RWPE1 (cell line): ENCODE measurements at places on chromosomes 13 and 19.

- no peak for DNase-seq
These were observed 81.0 kb downstream of the CCNA1 start for GRCh38 chr13:36513266-36513665.

- peak; percentile 30 for DNase-seq
These were observed 1.4 kb downstream of the LIG4 start for GRCh38 chr13:108213946-108214345.

DNA sequence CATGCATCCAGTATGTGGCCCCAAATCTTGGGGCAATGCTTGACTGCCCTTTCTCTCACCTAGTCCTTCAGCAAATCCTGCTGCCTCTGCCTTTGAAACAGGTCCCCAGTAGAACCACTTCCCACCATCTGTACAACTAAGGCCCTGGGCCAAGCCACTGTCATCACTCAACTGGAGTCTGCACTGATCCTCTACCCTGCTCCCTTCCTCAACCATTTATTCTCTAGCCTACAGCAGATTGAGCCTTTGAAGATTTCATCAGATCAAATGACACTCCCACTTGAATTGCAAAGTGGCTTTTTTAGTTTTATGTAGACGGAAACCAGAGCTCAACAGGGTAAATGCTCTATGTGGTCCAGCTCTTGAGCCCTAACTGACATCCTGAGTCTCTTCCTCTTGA is 43.5 kb downstream of the ATP8A2 start:
- DNase-seq, result no peak

GRCh38 chr19:13212759-13213330 is 62.6 kb downstream of the IER2 start:
- DNase-seq, result peak; percentile 61

DNA sequence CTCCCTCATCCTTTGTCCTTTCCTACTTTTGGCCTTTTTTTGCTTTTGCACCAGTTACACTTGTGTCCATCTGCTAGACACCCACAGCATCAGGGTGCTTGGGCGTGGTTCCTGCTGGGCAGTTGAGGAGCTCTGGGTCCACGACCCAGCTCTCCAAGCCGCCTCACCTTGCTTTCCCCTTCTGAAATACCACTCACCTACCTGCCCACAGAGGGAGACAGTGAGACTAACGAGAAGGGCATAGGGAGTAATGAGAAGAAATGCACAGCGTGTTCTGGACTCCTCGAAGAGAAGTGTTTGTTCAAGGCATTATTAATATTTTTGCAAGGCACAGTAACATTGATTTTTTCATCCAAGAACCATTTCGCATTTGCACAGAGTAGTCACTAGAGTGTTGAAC is 92.9 kb downstream of the DNAJC15 start:
- no peak for DNase-seq

GRCh38 chr13:101139081-101139480 is 277.2 kb downstream of the NALCN start:
- DNase-seq, result peak; percentile 2

DNA sequence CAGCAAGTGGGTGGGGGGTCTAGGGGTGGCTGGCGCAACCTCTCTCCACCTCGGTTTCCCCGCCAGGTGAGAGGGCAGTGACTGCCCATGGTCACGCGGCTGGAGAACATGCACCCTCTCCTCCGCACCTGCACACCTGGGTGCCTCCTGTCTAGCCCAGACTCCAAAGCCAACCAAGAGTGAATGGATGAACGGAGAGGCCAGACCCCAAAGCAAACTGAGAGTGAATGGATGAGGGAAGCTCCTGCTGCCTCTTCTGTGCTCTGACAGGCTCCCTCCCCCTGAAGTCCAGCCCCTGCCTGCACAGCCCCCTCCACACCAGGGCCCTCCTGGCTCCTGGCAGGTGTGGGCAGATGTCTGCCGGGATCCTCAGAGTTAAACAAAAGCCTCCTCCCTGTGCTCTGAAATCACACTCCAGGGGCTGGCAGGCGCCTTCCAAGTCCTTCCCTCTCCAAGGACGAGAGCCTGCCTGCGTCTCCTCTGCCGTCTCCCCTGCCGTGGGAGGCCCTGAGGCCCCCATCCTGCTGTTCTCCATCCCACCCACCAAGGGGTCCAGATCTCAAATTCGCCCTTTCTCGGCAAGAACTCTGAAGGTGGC is 2.2 kb downstream of the SBNO2 start:
- DNase-seq, result no peak

DNA sequence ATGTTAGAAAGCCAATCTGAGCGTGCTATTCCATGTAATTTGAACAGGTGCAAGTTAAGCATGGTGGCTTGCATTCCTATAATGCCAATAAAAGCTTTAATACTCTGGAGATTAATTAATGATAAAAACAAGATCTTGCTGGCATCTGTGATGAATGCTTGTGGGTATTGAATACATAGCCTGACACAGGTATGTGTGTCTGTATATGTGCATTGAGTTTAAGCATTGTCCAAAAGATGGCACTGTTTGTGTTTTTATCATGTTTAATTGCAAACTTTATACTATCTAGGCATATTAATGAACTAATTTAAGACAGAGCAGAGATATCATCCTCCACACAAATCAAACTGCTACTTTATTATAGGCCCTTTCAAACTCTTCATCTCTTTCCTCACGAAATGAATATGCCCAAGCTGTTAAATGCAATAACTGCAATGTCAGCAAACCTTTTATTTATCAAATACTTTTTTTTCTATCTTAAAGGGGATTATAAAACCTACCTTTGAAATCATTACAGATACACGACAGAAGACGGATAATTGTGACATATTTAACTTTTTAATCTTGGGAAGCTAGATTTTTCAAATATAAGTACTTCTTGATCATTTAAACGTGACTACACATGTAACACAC is 86.5 kb downstream of the TNFSF11 start:
- peak; percentile 10 for DNase-seq

DNA sequence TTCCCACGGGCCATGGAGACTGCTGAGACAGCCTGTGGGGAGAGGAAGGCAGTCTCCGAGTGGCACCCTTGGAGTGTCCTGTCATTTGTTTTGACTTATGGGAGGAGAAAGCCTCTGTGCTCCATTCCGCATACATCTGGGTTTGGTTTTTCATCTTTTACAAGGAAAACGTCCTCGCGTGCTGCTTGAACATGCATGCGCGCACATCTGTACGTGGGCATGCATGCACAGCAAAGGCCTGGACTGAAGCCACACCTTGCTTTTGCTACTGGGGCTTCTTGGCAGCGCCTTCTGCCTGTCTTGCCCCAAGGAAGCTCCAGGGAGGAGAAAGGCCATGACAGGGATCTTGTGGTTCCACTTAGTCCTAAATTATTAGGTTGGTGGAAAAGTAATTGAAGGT is 44.0 kb downstream of the SUGP2 start:
- no peak for DNase-seq

GRCh38 chr13:69956349-69956748 is 151.3 kb upstream of the ATXN8OS start:
- no peak for DNase-seq

GRCh38 chr19:32540621-32541020 is 40.4 kb upstream of the PDCD5 start:
- DNase-seq, result no peak

DNA sequence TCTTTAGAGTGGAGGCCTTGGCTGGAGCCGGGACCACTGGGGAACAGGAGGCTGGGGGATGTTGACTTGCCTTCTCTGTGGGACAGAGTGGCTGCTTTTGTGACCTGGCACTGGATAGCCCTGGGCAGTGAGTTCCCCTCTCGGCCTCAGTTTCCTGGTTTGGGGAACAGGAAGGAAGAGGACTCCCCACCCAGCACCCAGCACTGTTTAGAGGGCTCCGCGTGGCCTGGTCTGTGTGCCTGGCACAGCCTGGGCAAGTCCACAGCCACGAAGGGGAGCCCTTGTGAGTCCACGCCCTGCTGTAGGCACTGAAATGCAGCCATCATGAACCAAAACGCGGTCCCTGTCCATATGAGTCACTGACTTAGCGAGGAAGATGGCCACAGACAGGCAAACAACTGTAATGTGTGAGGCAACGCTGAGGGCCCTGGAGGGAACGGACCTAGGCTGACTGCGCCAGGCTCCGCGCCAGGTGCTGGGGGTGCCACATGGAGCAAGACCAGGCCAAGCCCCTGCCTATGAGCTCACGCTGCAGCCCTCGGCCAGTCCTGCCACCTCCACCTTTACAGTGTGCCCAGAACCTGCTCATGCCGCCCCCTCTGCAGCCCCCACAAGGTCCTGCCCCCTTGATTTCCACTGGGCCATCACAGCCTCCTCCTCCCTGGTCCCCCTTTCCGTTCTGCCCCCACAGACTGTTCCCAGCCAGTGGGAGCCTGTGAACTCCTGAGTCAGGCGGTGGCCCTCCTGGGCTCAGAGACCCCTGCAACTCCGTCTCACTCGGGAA is 35.5 kb downstream of the PAK4 start:
- DNase-seq, result peak; percentile 42

DNA sequence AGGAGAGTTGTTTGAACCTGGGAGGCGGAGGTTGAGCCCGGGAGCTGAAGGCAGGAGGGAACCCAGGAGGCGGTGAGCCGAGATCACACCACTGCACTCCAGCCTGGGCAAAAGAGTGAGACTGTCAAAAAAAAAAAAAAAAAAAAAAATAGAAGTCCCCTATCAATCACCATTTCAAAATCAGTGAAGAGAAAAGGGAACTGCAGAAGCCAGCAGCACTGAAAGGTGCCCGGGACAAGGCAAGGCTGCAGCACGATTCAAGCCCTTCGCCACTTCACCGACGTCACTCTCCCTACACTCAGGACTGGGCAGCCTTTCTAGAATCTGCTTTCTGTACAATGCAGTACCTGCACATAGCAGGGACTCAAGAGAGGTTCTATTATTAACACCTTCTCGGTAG is 21.9 kb upstream of the USP12 start:
- no peak for DNase-seq

- DNase-seq, result no peak
These were observed 257.2 kb downstream of the FOXO1 start for GRCh38 chr13:40409278-40409677.

DNA sequence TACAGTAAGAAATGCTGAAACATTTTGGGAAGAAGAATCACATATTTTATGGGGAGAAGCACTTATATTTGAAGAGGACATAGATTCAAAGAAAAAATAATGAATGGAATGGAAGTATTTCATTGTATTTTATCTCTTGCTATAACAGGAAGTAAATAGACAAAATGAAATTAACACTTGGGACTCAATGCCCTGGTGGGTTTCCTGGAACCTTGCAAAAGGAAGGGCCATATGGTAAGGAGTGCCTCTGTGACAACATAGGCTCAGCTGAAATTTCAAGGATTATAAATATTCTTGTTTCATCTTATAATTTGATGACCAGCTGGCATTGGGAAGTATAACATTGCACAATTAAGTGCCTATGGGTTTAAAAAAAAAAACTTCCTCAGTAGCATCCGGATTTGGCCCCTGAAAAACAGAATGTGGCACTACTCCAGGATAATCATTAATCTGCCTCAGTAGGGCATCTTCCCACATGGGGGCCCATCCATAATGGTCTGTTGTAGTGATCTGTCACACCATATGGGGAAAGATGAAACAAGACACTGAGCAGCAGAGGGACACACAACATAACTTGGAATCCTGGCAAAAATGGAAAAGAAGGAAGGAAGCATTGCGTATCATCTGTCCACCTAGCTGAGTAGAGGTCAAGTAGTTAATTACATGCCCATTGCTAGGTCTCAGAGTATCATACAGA is 321.6 kb downstream of the NDFIP2 start:
- DNase-seq, result no peak

DNA sequence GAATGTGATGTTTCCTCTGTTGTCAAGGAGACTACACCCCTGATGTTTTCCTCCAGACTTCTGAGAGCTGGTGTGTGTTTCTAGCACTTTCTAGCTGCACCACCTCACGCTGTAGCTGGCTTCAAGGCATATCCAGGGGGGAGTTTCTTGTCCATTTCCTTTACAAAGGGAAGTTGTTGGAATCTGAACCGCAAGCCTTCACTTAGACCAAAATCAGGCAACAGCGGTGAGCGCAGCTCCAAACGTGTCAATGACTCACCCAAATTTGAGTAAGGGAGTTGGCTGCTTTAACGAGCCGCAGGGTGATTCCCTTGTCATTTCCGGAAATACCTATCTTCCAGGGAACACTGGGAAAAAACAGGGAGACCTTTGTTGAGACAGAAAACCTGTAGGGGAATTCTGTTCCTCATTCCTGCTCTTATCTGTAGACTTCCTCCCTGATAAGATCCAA is 2.5 kb downstream of the LDLR start:
- peak; percentile 79 for DNase-seq

- DNase-seq, result no peak
These were observed 3.4 kb downstream of the ZMYM2 start for GRCh38 chr13:19961924-19962323.

DNA sequence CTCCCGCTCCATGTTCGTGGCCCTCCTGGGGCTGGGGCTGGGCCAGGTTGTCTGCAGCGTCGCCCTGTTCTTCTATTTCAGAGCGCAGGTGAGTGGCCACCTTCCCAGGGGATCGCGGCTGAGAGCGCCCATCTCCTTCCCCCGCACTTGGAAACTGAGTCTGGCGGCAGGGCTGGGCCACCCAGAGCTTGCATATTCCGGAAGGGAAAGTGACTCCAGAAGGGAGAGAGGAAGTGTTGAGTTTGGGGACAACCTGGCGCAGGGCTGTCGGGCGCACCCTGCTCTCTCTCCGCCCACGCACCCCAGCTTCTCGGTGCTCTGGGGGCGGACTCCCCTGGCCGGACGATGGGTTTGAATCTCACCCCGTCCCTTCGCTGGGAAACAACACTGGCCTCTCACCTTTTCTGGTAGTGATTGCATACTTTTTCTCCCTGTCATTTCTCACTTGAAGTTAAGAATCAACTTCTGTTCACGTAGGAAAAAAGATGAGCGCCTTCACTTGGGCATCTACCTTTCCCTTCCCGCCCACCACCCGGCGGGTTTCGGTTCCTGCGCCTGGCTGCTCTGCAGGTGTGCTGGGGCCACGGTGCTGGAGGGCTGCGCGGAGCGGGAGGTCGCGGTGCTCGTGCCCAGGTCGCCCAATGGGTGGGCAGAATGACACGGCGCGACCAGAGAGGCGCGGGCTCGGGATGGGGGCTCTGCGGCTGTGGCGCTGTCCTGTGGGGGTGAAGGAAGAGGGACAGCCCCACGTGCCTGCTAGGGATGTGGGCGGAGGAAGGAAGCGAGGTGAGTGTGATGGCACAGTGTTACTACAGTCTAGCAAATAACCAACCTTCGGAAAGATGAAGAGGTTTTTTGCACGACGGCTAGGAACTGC is 721 bp downstream of the TNFSF11 start:
- no peak for DNase-seq
